ENCODE measurements at places on chromosomes 16 and 17.

DNA sequence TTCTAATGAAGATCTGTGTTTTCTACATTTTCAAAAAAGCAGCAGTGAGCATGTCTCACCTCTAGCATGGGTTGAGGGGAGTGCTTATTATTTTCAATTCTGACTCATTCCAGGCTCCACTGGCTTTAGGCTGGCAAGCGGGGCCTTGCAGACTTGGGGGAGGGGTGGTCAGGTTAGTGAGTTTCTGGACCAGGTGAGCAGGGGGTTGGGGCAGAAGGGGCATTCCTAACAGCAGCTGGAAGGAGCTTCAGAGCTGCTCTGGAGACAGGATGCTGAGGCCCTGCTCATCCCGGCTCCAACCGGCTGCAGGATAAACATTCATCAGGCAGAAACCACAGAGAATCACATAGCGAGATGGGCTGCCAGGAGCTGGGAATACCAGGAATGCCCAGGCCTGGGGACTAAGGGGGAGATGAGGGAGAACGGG lies 10.5 kb upstream of the KRT19 start:
- no peak for DNase-seq

DNA sequence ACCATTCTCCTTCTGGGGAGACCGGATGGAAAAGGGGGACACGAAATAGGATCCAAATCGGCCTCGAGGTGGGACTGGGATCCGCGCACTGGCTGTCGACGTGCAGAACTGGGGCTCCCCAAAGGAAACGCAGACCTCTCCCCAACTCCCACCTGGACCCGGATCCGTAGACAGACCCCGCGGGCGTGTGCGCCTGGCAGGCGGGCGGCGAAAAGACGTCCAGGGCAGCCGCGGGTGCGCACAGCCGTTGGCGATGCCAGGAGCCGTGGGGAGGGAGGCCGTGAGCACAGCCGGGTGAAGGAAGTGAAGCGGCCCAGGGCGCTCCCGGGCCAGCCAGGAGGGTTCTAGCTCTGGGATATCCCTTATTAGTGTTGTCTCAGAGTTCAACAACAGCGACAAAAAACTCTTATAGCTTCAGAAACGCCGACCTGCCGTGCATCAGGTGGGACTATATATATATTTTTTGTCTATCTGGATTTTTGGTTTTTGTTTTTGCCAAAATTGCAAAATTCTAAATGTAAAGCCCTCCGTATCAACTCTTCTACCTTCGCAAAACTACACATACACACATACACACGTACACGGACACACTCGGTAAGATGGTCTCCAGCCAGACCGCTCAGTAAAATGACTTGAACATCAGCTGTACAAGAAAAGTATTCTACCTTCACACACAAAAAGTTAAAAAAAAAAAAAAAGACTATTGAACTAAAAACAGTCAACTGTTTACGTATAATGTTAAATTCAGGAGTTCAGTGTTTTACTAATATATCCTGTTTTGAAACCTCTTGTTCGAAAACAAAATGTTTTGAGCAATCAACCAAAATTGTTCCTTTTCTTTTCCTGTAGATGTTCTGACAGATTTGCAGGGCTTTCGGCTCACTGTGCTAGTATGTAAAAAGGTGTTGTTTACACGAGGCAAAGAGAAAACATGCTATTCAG lies 5.2 kb upstream of the AATF start:
- DNase-seq, result no peak

DNA sequence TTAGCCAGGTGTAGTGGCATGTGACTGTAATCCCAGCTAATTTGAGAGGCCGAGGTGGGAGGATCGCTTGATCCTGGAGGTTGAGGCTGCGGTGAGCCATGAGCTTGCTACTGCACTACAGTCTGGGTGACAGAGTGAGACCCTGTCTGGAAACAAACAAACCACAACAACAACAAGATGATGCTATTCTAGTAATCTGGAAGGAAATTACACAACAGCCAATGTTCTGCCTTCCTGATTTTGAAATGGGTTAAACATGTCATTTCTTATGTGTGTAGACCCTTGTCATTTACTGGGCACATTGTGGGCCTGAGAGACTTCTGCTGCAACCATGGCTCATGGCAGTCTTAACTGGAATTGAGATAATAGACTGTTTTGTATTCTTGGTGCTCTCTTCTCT lies 5.9 kb downstream of the COQ7 start:
- no peak for DNase-seq

DNA sequence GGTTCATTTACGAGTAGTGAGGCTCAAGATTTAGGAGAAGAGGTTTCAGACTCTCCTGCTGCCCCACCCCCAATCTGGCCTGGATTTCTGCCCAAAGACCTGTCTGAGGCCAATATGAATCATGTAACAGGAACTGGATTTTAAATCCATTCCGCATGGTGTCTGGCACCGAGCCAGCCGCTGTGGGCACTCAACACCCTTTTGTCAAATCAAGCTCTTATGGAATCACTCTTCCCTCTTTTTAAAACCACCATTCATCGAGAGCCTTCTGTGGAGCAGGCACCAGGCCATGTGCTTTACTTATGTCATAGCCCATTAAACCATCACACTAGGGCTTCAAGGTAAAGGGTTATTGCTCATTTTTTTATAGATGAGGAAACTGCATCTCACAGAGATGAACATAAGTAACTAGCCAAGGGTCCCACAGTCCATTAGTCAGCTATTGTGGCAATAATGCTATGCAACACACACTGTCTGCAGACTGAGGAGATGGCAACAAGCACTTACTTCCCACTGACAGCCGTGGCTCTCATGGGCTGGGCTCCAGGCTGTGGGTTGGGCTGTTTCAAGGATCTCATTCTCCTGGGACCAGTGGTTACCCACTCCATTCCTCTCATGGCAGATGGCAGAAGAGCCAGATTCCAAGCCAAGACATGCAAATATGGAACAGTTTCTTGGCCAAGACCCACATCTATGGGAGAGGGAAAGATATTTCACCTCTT lies 93.6 kb downstream of the WSCD1 start:
- peak; percentile 21 for DNase-seq

GRCh38 chr16:29742683-29743275 lies 3.0 kb downstream of the C16orf54 start:
- DNase-seq, result no peak

- peak; percentile 68 for DNase-seq
These were observed 63.1 kb upstream of the BCO1 start for GRCh38 chr16:81175325-81175891.

- peak; percentile 12 for DNase-seq
These were observed 2.8 kb downstream of the MAPK8IP3 start for GRCh38 chr16:1708768-1709180.

DNA sequence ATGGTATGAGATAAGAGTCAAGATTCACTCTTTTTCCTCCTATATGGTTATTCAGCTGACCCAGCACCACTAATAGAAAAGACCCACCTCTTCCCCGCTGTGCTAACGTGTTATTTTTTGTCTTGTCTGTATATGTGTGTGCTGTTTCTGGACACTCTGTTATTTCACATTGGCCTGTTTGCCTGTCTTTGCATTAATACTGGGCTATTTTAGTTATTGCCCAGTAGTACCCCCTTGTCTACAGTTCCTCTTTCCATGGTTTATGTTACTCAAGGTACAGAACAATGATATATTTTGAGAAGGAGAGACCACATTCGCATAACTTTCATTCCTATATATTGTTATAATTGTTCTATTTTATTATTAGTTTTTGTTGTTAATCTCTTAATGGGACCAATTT lies 74.0 kb upstream of the SIAH1 start:
- DNase-seq, result no peak

- no peak for DNase-seq
These were observed 15.1 kb upstream of the MAP2K3 start for GRCh38 chr17:21269394-21269793.

GRCh38 chr17:18185391-18185790 lies 1.8 kb downstream of the ALKBH5 start:
- peak; percentile 64 for DNase-seq

- DNase-seq, result no peak
These were observed 94.8 kb upstream of the CPHXL start for GRCh38 chr16:75821117-75821516.

DNA sequence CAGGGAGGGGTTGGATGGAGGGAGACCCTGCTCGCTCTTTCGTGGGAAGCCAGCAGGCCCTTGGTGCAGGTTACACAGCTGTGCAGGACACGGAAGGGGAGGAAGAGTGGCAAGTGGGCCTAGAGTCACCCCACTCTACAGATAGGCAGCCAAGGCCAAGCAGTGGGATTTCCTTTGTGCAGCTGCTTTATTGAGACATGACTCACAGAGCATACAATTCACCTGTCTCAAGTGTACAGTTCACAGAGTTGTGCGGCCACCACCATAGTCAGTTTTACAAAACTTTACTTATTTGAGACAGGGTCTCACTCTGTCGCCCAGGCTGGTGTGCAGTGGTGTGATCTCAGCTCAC lies 91.2 kb upstream of the CIBAR2 start:
- no peak for DNase-seq

- no peak for DNase-seq
These were observed 22.8 kb downstream of the ATP6V0D1 start for GRCh38 chr16:67458121-67458641.

DNA sequence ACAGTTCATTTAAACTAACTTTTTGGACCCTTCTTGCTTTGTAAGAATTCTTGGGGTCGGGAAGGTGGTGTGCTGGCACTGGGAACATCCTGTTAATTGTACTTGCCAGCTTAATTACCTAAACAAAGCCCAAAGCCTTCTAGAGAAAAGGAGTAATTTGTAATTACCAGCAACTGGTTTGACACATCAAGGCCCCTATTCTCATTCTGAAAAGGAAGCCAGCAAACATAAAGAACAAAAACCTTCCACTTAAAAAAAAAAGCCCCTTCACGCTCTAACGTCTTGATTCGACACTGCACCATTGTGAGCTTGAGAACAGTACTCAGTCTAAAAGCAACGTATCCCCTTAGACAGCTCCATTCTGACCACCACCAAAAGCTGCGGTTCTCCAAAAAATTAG lies 74.7 kb upstream of the RPH3AL start:
- no peak for DNase-seq

GRCh38 chr17:9315360-9315759 lies 260.3 kb downstream of the STX8 start:
- DNase-seq, result no peak

- DNase-seq, result no peak
These were observed 20.8 kb upstream of the MYO15B start for GRCh38 chr17:75566834-75567233.

- DNase-seq, result no peak
These were observed 9.3 kb downstream of the NOD2 start for GRCh38 chr16:50702725-50703124.

DNA sequence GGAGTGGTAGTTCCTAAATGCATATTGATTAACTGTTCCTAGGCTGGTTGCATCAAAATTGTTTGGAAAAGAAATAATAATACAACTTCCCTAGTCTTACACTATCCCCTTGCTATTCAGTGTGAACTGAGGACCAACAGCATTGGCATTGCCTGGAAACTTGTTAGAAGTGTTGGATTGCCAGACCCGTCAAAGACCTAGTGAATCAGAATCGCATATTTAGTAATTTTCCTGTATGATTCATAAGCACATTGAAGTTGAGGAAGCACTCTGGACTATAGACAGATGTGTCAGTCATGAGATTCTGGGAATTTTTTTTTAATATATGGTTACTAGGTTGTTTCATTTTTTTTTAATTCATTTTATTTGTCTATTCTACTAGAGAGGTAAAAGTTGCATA lies 34.7 kb upstream of the KCNJ16 start:
- DNase-seq, result no peak

DNA sequence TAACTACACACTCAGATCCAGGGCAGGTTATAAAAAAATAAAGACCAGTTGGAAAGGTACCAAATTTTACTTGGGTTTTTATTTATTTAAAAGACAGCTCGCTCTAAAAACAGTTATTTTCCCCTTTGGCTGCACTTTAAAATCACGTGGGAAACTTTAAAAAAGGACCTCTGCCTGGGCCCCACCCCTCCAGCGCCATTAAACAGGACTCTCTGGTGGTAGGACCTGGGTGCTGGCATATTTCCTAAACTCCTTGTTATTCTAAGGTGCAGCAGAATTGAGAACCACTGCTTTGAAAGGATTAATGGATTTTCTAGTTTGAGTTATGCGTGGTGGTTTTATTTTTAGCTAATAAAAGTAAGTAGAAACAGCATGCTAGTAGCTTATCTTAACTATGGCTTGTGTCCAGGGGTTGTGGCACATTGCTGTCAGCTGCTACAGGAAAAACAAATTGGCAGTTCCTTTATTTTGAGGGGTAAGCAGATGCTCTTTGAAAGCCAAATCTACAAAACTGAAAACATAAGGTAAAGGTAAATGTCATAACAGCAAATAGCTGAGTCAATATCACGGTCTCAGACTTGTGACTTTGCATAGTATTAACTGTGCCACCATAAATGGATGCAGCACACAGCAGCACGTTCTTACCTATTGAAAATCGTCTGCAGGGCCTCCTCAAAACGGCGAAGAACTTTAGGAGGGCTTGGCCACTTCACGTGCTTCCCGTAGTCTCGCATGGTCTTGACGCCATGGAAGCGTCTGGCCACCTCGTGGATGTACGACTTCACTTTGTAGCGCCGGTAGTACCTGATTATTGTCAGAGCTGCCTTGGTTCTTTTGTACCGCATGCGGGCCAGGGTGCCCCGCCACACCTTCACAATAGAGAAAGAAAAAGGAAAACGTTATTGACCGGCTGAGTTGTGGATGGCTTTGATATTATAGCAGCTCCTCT lies 172.0 kb downstream of the CDK5R1 start:
- no peak for DNase-seq

GRCh38 chr16:14098081-14098480 lies 27.0 kb downstream of the MRTFB start:
- no peak for DNase-seq

- DNase-seq, result no peak
These were observed 618 bp downstream of the RUSF1 start for GRCh38 chr16:31507617-31507928.

GRCh38 chr16:85567101-85567866 lies 45.8 kb upstream of the GSE1 start:
- DNase-seq, result no peak

DNA sequence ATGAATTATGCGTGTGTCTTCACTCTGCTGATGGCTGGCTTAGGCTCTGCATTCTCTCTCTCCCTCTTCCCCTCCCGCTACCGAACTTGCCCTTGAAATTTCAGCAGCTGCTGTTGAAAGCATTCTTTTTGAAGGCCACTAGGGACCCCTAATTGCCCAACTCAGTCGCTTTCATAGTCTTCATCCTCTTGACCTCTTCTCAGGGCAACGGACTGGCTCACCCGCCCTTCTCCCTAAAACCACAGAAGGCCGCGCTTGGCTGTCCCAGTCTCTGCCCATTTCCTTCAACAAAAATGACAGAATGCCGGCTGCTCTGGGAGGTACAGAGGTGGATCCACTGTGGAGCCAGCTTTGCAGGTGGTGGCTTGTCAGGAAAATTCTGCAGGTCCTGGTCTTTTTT lies 21.0 kb upstream of the FMNL1 start:
- peak; percentile 14 for DNase-seq

- no peak for DNase-seq
These were observed 26.2 kb downstream of the SLC39A11 start for GRCh38 chr17:73066148-73066884.

- no peak for DNase-seq
These were observed 169.9 kb downstream of the MSI2 start for GRCh38 chr17:57425903-57426880.

GRCh38 chr17:47850692-47851573 lies at the start of gene SP6:
Gene SP6 (minus strand): TSS chr17:47851163. CDS start chr17:47848429, 2,734 bp downstream.
- peak; percentile 72 for DNase-seq

- no peak for DNase-seq
These were observed 21.3 kb downstream of the CPNE2 start for GRCh38 chr16:57113664-57114063.

- peak; percentile 48 for DNase-seq
These were observed 46.6 kb downstream of the PECAM1 start for GRCh38 chr17:64343833-64344637.
